NCI-H82 (cell line): ENCODE measurements at places on chromosomes 1 and 21.
A peak's percentile ranks its signal among the peaks of the same experiment; 100 is the strongest.

DNA sequence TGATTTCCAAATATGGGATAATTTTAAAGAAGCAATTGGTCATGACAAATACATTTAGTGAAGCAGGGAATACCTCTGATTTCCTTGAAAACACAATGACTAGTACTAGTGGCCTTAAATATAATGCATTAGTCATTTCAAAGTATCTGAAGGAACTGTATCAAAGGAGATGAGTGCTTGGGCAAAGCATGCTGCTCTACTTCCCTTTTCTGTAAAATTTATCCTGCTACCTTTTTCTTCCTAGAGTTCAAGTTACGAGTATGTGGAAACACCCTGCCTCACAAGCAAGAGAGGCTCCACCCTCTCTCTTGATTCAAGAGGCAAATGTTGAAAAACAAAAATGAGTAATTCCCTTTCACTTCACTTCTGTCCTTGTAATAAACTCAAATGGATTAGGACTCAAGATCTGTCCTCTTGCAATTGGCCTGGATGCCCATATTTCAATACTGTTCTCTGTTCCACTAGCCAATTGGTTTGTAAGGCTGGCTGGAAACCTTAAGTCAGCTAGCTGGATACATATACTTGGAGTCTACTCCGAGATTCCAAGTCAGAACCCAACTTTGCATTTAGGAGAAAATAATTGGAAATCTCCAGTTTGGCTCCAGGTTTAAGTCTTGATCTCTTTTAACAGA lies 92.5 kb downstream of the CDC42BPA start:
- no peak for DNase-seq

GRCh38 chr1:16254263-16254928 lies 17.4 kb upstream of the CPLANE2 start:
- no peak for DNase-seq

DNA sequence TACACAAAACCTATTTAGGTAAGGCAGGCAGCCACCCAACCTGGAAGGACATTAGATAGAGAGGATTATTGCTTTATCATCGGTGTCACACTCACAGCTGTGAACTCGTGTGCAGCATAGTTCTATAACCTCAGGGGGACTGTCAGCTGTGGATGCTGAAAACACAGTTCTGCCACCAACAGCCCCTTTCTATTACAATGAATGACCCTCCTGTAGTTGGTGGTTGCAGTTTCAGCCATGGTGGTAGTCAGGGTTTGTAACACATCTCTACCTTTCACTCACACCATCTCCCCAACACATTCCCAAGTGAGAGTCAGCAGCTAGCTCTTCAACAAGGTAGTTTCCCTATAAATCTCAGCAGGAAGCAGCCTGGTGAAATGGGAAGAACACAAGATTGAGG lies 136.8 kb downstream of the ZC3H11B start:
- peak; percentile 12 for DNase-seq

DNA sequence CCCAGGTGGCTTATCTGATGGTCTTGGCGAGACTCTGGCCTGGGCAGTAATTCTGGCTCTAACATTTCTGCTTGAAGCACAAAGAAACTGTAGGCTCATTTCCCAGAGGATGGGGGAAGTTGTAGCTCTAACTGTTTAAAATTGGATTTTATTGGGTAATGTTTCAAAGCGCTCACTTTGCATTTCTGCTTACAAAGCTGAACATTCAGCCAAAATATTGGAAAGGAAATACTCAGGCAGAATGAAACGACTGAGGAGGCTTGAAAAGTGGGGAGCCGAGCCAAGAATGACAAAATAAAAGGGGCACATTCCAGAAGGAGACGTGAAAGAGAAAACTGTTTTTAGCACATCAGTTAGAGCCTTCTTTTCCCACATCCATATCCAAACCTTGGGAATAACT lies 202.6 kb downstream of the GRIK1 start:
- no peak for DNase-seq
